ENCODE measurements at places on chromosomes 2 and 18.

DNA sequence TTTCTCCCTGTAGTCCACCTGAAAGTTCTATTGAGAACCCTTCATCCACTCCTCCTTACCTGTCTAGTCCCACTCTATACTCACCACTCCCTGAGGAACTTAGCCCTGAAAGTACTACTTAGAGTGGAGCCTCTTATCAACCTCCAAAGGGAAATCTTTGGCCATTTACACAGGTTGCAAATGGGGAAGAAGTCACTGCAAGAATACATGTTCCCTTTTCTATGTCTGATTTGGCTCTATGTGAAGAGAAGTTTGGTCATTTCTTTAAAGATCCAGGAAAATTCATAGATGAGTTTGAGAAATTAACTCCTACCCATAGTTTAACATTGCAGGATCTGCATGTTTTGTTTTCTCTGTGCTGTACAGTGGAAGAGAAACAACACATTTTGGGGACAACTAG, 22.9 kb upstream of the MGAT4A start:
- peak; percentile 58 for DNase-seq

DNA sequence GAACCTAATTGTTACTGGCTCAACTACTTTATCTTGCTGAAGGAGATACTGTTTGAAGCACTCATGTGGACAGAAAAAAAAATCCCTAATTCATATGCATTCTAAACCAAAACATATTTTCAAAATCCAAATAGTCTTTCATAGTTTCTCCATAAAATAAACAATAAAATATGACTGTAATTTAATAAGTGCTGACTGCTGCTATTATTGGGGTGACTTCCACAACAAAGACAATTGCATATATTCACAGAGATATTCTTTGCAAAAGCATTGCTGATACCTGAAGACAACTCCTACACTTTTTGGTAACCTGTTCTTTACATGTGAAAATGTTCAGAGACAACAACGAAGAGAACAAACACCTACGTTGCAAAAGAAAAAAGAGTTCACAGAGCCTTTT, 73.1 kb upstream of the RPE start:
- DNase-seq = no peak

DNA sequence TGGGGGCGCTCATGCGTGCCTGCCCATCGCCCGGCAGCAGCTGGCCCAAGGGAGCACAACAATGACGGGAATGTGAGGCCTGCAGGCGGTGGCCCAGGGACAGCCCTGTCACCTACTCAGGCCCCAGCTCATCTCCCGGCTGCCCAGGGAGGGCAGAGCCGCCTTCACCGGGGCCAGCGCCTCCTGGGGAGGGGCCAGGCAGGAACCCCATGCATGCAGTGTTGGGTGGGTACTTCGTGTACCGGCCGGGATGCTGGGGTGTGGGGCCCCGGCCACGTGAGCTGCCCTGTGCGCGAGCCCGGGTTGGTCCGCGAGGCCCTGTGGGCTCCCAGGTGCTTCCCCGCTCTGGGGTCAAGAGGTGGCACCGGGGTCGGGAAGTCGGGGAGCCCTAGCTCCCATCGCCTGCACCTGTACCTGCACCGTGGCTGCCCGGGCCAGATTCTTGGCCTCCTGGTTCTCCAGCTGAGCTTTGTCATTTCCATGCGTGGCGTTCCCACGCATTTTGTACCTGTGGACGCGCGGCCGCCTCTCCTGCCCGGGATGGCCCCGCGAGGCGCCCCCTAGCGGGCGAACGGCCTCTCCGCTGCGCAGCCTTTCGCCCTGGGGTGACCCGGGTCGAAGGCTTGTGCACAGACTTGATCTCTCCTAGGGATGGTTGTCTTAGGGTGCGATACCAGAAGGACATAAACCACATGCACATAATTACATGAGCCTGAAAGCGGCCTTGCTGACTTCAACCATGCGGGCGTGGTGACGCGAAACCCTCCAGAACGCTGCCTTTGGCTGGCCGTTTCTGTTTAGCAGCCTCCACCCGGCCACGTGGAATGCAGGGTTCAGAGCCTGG, 950 bp downstream of the KLHL30 start:
- DNase-seq = peak; percentile 29

DNA sequence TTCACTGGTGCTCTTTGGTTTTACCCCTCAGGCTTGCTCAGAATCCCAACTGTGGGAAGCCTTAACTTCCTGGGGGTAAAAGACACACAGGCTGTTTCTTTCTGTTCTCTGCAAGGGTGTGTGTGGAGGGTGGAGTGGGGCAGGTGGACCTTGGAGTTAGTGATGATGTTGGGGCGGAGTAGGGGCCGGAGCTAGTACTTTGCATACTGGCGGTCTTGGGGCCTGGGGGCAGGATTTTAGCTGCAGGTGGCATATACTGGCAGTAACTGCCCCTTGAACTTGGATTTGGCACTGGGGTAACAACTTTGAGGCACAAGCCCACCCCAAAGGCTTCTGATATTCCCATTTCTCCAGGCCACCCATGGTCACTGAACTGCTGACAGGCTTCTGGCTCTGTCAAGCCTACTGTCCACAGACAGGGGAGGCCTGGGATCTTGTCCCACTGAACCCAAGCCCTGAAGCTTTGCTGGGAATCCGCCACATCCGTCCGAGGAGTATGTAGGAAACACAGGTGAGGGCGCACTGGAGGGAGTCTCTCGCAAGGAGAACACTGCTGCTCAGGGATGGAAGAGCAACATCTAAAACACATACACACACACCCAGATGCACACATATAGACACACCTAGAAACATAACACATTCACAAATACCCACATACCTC, 258.9 kb downstream of the DYSF start:
- no peak for DNase-seq

DNA sequence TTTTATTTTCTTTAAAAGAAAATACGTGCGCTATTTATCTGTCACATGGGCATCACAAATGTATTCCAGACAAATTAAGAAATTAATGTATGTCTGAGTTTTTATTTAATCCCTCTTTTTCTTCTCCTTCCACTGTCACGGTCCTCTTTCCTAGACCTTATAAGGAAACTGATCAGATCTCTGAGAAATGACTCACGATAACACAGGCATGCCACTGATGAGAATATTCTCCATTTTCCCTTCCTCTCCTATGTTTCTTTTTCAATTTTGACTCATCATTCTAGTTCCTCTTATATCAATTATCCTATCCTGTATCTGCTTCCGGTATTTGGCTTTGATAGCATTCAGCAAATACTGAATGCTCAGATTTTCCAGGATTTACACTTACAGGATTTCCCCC, 121.8 kb downstream of the DSC3 start:
- DNase-seq = no peak

DNA sequence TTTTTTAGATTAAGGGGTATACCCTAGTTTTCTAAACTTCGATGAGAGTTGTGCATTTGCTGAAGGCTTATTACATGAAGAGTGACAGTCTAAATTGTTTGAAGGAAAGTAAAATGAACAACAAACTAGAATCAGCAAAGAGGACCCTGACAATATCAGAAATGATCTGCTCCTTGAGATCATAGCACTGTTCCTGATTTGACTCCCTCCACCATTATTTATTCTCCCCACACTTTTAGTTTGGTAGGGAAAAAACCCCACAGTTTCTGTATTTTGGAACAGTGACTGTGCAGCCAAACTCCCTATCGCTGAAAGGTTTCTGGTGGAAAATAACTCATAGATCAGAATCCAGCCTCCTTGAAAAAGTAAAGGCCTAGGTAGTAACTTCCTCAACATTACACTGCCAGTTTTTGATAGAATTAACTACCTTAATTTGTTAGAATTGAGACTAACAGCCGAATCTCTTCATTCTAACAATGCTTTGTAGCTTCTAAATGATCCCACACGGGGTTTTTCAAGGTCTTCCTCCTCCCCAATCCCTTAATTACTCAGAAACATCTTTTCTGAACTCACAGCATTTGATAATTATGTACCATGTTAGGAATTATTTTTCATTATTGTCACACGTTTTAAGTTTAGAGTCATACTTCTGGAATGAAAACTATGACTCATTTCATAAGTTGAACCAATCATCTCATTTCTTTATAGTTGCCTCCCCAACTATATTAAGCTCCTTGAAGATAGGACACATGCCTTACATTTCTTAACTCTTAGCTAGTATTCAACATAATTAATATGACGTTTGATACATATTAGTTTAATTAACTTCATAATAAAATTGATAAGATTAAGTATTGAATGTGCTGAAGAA, 2.9 kb downstream of the MYL12A start:
- DNase-seq = no peak

DNA sequence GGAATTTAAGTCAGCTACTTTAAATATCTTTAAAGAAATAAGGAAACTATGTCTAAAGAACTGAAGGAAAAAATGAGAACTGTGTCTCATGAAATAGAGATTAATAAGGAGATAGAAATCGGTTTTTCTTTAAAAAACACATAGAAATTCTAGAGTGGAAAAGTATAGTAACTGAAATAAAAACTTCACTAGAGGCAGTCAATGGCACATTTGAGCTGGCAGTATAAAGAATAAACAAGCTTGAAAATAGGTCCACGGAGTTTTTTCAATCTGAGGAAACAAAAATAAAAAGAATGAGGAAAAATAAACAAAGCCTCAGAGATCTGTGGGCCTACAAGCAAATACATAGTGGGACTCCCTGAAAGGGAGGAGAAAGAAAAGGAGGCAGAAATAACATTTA, 127.5 kb downstream of the TWIST2 start:
- no peak for DNase-seq

DNA sequence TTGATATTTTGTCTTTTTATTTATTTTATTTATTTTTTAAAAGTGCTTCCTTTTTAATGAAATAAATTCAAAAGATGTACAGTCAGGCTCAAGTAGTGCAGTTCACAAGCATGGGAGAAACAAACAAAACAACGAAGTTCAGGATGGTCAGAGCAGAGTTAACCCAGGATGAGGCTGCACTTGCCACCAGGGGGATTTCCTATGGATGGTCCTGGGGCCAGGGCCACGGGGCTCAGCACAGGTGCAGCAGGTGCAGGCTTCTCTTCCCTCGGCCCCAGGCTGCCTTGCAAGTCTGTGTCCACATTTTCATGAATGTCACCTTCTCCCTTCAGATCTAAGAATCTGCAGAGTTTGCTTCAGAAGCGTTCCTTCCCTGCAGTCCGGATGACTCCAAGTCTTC, 76.5 kb downstream of the CDCA7 start:
- DNase-seq = no peak

GRCh38 chr2:6401301-6401700, 464.4 kb downstream of the CMPK2 start:
- no peak for DNase-seq

DNA sequence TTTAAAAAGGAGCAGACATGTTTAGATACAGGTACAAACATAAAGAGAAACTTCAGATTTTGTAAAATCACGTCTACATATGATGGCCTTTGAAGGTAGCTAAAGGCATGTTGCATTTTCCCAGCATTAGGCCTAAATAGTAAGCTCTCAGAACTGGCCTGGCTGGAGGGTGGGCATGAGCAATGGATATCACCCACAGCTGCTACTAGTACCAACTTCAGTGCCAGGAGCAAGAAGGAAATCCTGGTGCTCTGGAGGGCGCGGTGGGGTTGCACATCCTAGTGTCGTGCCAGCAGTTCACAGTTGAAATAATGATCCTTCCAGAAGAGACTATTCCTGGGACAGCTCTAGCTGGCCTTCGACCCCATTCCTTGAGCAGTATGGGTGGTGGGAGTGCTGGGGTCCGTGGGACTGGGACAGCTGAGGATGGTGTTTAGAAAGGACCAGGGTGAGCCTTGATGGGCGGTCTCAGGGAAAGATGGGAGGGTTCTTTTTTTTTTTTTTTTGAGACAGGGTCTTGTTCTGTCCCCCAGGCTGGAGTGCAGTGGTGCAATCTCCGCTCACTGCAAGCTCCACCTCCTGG, 4.9 kb downstream of the DES start:
- DNase-seq = no peak

GRCh38 chr2:200211643-200212042, 94.8 kb upstream of the SPATS2L start:
- DNase-seq = no peak

DNA sequence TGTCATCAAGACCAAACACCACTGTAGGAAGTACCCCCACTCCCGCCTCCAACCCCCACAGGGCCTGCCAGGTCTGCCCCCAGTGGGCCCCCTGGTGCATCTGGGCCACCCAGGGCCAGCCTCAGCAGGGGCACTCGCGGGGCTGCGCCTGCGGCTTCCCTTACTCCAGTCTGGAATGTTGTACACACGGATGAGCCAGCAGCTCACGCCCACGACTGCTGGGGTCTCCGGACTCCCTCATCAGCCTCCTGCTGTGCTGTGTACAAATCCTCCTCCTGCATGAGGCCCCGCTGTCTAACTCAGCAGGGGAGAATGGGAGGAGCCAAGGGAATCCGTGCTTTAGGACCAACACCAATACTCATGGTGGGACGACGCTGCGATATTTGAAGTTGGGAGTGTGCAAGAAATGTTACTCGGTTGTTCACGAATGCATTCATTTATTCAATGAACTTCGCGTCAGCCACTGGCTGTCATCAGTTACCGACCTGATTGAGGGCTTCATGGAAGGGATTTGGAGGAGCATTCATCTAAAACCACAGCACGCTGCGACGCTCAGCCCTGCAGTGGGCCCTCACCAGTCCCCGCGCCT, 654 bp upstream of the ASB1 start:
- DNase-seq = peak; percentile 21

GRCh38 chr2:225031599-225031998, 10.7 kb downstream of the DOCK10 start:
- no peak for DNase-seq

- DNase-seq = no peak
Observed at GRCh38 chr2:133286326-133286922, 281.8 kb downstream of the NCKAP5 start.

GRCh38 chr2:54969295-54969939, 80.8 kb downstream of the RTN4 start:
- no peak for DNase-seq

GRCh38 chr2:203225423-203226039, 13.3 kb upstream of the CYP20A1 start:
- DNase-seq = peak; percentile 38

DNA sequence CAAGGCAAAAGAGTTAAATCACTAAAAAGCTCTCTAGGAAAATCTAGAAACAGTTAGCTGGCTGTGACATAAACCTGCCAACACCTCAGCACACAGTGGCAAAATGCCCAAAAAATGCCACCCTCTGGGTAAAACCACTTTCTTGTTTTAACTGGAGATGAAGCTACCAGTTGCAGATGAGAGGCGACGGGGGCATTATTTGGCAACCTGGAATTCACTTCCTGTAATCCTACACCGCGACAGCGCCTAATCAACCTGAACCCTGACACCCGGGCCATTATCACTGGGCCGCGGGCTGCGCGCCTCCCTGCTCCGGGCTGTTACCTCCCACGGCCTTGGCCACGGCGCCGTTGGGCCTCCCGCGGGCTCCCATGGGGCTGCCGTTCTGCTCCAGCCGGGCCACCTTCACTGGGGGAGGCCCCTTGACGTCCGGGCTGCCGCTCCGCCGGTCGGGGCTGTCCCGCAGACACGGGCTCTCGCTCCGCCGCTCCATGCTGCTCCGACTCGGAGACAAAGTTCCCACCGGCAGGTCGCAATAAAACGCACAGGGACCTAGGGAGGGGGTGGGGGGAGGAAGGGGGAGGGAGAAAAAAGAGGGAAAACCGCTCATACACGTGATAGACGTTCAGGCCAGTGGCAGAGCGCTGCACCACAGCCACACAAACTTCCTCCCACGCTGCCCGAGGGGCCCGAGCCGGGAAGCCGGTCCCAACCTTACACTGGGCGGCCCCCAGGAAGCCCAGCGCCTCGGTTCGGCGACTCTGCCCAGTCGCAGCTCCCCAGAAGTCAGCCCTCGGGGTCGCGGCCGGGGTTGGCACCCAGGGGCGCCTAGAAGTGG, 2.0 kb downstream of the SATB2 start:
- DNase-seq = no peak

All from suppressor macrophage (primary cell).